ENCODE measurements at places on chromosomes 3 and 15.

DNA sequence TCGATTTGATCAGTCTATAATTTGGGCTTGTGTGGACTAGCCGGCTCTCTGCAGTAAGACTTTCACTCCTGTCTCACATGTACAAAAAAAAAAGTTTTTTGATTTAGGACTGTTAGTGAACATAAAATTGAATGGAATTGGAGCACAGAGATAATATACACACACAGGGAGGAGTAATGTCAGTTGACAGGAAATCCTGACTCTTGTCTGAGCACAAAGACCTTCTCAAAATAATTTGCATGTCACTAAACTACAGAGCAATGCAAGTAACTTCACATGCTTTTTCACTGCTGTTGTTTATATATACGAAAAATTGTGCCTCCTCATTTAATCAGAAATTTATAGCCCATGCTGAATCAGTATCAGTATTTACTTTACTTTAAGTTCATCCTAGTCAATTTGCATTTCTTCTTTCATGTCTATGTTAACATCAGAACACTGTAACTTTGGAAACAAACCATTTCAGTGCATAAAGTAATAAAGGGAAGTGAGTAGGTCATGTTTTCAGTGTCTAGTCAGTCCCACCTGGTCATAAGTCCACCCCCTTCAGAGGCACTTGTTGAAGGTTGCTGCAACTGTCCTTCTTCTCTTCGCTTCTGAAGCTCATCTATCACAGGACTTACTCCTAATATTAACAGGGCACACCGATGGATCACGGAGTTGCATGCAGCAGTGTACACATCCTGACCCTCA lies 115.8 kb downstream of the FBXL22 start:
- DNase-seq: no peak

DNA sequence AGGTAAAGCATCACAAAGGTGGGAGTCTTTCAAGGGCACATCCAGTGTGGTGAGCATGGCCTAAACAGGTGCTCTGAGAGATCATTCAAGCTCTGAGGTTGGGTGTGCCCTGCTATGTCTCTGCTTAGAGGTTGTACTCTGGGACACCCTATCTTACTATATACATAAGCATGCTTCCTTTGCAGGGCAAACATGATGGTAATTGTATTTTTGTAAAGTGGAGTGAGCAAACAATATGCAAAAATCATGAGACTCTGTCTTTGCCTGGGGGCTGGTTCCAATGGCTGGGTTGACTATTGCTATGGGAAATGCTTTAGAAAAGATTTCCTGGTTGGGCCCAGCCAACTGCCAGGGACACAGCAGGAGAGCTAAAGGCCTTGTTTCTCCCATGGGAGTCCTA lies 315.1 kb upstream of the TLE3 start:
- DNase-seq: peak; percentile 11

GRCh38 chr15:50182219-50183013 lies 420 bp downstream of the SLC27A2 start:
- DNase-seq: peak; percentile 47

DNA sequence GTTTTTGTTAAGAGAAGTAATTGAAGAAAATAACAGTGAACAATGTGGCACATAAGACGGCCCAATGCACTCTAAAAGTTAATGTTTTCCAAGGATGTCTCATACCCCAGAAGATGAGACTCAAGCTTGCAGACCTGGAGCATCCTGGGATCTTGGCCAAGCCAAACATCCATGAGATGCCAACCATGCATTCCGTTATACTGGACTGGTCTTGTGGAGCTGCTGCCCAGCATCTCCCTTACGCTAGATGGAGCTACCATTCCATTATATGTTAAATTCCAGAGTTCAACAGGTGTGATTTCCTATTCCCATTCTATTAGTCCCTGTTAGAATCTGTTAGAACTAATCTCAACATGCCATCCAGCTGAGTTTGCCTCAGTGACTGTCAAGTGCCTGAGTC lies 181.8 kb downstream of the PDCD6IP start:
- DNase-seq: peak; percentile 97

DNA sequence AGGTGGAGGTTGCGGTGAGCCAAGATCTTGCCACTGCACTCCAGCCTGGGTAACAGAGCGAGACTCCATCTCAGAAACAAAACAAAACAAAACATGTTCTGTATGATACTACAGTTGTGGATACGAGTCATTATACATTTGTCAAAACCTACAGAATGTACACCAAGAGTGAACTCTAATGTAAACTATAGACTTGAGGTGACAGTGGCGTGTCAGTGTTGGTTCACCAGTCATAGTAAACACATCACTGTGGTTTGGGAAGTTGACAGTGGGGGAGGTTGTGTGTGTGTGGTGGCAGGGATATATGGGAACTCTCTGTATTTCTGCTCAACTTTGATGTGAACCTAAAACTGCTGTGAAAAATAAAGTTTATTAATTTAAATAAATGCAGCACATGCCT lies 33.0 kb upstream of the GNB5 start:
- DNase-seq: no peak

- DNase-seq: no peak
Observed at GRCh38 chr3:61648481-61648880, 87.1 kb downstream of the PTPRG start.

DNA sequence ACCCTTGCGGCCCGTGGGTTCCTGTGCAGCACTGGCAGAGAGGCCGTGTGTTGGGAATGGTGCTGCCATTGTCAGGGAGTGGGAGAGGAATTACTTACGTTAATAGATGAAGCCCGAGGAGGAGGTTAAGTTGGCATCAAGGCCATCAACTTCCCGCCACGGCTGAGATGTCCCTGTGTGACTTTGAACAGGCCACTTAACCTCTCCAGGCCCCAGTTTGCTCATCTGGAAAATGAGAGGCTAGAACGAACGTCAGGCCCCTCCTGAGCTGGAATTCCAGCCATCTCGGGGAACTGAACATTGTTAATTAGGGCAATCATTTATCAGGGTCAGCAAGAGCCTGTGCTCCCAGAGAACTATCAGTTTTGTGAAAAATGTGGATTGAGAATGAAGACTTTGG lies 91.4 kb upstream of the MYZAP start:
- peak; percentile 31 for DNase-seq

GRCh38 chr3:184816614-184817013 lies 4.6 kb downstream of the VPS8 start:
- DNase-seq: no peak

- DNase-seq: peak; percentile 73
Observed at GRCh38 chr15:74964794-74965193, 8.2 kb upstream of the RPP25 start.

DNA sequence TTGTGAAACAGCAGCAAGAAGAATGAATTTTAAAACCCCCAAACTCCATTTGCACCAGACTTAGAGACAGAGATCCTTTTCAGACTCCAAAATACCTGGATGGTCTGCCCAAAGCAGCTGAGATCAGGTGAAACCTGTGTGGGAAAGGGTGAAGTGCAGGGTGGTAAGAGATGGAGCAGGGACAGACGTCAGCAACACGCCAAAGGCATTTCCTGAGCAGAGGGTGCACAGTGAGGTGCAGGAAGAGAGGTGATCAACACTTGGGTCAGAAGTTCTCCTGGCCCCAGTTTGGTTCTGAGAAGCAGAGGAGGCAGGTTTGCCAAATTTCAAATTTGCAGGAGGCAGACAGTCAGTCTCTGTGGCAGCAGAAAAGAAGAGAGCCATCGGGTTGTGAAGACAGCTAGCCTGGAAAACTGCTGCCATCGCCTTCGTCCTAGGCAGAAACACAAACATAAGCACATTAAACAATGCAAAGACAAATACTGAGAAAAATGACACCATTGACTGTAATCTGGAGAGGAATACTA lies 9.8 kb downstream of the CCR4 start:
- DNase-seq: no peak

- DNase-seq: peak; percentile 54
Observed at GRCh38 chr15:58285212-58285920, 146.4 kb upstream of the LIPC start.

DNA sequence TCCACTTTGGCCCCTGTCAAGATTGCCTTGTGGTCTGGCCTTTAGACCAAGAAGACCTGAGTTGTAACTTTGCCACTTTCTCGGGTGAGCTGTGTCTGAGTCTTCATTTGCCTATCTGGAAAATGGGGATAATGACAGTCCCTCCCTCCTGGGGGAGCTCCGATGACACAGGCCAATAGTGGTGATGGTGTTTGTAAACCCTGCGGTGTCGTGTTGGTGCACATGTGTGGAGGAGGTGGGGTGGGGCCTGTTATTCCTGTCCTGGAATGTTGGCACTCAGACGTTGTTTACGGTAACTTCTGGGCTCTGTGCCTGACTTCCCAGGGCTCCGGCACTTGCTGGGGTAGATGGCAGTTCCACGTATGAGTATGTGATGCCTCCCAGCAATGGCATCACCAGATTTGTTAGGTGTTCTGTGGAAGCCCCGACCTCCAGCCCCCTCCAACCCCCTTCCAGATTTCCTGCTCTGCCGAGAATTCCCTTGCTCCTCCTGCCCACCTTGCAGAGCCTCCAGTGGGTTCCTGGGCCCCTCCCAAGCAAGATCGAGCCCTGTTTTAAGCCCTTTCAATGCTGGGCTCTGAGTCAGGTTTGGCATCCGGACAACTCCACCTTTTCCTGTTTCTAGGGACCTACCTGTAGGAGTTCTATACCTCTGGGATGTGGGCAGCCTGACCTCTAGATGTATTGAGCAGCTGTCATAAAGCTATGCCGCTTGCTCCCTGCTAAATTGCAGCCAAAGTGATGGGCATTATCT lies 31.4 kb downstream of the HRH1 start:
- peak; percentile 88 for DNase-seq

- no peak for DNase-seq
Observed at GRCh38 chr15:82970696-82971095, 15.3 kb upstream of the RAMAC start.

GRCh38 chr15:64969401-64969800 lies 20.3 kb downstream of the SPG21 start:
- no peak for DNase-seq

GRCh38 chr3:150131663-150132062 lies 161.0 kb upstream of the PFN2 start:
- DNase-seq: no peak

DNA sequence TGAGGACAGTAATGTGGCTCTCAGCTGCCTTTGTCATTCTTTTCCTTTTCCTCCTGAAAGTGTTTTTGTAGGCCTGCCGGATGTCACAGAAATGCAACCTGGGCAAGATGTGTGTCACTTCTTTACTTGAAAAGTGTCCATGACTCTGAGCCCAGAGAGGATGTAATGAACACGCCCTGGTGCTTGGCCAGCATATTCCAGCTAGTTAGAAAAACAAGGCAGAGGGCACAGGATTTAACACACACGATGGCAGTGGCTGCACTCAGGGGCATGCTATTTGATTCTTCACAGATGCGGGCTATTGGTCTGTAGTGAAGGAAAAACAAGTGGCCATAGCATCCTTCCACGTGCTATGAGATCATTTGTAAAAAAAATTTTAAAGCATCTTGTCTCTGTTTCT lies 30.3 kb upstream of the PTX3 start:
- no peak for DNase-seq

- no peak for DNase-seq
Observed at GRCh38 chr3:67033079-67033478, 35.0 kb downstream of the KBTBD8 start.

GRCh38 chr3:130963878-130964277 lies 62.7 kb downstream of the ASTE1 start:
- peak; percentile 81 for DNase-seq

GRCh38 chr15:80526556-80527340 lies 122.6 kb downstream of the ARNT2 start:
- no peak for DNase-seq

DNA sequence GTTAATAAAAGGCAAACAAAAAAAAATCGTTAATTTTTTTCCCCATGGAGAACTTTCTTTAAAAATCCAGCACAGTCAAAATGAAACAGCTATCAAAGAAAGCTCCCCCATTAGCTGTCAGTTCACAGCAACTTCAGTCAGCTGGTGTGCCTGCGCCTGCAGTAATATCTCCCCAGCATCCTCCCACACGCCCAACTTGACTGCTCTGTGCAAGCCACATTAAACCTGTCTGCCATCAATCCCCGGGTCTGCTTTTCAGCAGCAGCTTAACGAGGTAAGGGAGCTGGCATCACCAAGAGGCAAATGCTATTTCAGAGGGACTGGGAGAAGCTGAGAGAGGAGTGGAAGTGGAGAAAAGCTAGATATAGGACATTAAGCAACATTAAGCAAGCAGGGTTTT lies 337.5 kb downstream of the GAP43 start:
- DNase-seq: no peak

DNA sequence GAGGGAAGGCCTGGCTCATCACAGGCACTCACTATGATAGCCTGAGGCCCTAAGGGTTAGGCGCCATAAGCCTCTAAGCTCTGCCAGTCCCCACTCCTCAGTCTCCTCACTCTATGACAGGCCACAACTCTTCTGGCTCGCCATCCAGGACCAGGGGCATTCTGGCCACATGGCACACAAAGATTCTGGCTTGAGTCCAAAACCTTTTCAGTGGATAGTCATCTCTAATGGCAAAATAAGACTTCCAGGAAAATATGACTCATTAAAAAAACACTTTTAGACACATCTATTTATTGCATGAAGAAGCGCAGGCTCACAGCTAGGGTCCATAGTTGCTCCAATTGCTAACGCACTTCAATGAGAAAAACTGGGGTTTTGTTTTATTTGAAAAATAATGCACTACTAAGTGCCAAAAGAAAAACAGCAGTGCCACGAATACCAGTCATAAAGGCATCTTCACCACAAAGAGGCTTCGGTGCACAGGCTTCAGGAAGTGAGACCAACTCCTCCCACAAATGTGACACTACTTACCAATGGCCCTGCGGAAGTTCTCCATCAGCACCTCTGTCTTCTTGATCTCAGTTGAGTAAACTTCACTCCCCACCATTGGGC lies 11.1 kb downstream of the RUVBL1 start:
- peak; percentile 92 for DNase-seq

DNA sequence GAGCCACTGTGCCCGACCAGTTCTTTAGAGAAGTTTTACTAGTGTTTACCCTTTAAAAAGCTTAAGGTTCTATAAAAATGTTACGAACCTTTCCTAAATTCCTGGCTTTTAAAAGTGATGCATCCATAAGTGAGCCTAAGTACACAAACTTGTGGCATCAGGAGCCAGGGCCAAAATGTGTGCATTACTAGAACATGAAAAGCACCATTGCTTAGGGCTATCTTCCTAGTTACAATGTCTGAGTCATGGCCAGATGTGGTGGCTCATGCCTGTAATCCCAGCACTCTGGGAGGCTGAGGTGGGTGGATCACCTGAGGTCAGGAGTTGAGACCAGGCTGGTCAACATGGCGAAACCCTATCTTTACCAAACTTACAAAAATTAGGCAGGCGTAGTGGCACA lies 39.9 kb downstream of the LEO1 start:
- DNase-seq: no peak

GRCh38 chr3:65979162-65979561 lies 59.6 kb downstream of the MAGI1 start:
- DNase-seq: no peak

GRCh38 chr15:30953731-30954378 lies 37.6 kb downstream of the MTMR10 start:
- peak; percentile 94 for DNase-seq

Data from kidney tubule cell (primary cell).